ENCODE measurements at places on chromosomes 4 and X. TPM values are rescaled to one million over a fixed set of nuclear protein-coding genes. Genes with fewer than 3 reads are reported as not detected.

Gene CXCL11
- total RNA-seq: not detected

DNA sequence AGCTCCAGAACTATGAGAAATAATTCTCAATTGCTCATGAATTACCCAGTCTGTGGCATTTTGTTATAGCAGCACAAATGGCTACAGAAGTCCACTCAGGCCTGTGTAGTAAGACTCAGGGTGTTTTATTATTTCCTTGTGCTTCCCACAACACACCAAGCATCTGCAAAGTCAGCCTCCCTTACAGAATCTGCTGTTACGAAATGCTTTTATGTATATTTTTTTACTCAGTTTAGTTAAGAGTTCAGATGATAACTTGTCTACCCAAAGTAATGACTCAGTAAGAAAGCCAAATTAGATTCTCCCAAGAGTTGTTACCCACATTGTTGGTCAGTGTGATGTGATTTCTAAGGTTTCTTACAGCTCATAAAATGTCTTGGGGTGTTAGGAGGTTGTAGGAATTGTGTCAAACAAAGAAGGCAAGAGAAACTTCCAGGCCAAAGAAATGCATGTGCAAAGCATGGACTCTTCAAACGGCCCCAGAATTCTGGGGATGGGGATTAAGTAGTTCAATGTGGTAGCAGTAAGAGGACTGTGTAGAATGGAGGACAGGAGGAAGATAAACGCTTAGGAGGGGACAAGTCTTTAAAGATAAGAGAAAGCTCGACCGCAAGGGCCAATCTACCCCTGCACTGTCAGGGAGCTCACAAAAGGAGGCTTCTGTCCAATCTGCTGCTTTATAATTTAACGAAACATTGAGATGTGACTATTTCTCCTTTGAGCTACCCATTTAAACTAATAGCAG lies 35.4 kb upstream of the TMEM184C start:
- no peak for DNase-seq
- no peaks in the 10 kb centered on the region for H3K4me1 ChIP-seq
- H3K36me3 ChIP-seq: no peaks in the 10 kb centered on the region
- no peak overlapping the region for H3K27ac ChIP-seq
- H3K27me3 ChIP-seq: peaks cover 8% of the 10 kb centered on the region
- no peak overlapping the region for H3K4me3 ChIP-seq

DNA sequence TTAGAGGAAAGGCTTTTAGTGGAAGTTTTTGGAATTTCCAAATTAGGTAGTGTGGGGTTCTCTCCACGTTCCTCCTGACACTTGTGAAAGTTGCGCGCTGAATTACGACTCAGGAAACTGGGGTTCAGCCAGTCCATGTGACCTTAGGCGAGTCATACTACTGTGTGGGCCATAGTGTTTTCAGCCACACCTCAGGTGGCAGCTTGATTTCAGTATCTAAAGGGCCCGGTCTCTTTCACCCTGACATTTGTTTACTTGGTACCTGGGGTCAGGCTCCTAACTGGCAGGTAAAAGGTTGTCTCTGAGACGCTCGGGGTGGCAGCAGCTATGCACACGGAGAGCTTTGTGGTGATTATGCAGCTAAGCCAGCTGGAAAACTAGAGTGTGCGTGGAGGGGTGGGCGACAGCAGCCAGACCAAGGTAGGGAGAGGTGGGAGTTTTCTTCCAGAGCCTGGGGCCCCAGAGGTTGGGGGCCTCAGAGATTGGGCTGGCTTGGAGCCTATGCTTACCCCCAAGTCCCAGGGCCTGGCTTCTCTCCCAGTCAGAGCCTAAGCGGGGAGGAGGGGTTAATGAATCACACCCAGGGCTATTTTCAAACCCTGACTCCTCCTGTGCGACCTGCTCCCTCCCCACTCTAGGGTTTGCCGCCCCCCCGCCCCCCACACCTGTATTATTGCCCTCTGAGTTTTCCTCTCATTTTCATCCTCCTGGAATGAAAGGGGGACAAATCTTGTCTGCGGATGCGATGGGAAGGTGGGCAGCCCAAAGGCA lies 47.2 kb downstream of the STARD8 start:
- H3K4me3 ChIP-seq: peak overlapping the region; percentile 15
- H3K4me1 ChIP-seq: peaks cover 5% of the 10 kb centered on the region
- peak; percentile 13 for DNase-seq
- no peaks in the 10 kb centered on the region for H3K36me3 ChIP-seq
- H3K27ac ChIP-seq: no peak overlapping the region

GRCh38 chrX:26845056-26845455 lies 618.1 kb downstream of the PPP4R3C start:
- no peak overlapping the region for H3K4me3 ChIP-seq
- no peaks in the 10 kb centered on the region for H3K36me3 ChIP-seq
- no peaks in the 10 kb centered on the region for H3K4me1 ChIP-seq
- H3K27me3 ChIP-seq: no peaks in the 10 kb centered on the region
- H3K27ac ChIP-seq: no peak overlapping the region
- no peak for DNase-seq

DNA sequence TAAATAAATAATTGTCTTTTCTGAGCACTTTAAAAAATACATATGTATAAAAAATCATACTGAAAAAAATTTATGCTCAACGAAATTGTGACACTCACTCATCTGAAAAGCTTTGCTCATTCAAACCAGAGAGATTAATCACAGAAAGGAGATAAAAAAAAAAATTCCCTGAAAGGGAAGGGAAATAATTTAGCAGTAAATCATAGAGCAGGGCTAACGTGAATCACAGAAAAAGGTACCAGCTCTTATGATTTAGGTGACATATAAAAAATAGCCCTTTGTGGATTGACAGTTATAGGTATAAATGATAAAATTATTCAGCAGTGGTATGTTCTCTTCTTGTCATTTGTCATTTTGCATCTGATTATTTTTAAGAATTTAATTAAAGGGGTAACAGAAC lies 552.7 kb upstream of the TENM3 start:
- H3K4me1 ChIP-seq: no peaks in the 10 kb centered on the region
- H3K36me3 ChIP-seq: no peaks in the 10 kb centered on the region
- H3K27ac ChIP-seq: no peak overlapping the region
- no peaks in the 10 kb centered on the region for H3K27me3 ChIP-seq
- no peak overlapping the region for H3K4me3 ChIP-seq
- DNase-seq: no peak

Measured in activated CD4-positive, alpha-beta T cell treated with anti-CD3 and anti-CD28 coated beads for 36 hours (primary cell).